ENCODE measurements at places on chromosomes 2 and 18. TPM values are rescaled to one million over a fixed set of nuclear protein-coding genes. Genes with fewer than 3 reads are reported as not detected.

- DNase-seq, result no peak
These were observed 76.3 kb downstream of the TMX3 start for GRCh38 chr18:68638613-68639012.

DNA sequence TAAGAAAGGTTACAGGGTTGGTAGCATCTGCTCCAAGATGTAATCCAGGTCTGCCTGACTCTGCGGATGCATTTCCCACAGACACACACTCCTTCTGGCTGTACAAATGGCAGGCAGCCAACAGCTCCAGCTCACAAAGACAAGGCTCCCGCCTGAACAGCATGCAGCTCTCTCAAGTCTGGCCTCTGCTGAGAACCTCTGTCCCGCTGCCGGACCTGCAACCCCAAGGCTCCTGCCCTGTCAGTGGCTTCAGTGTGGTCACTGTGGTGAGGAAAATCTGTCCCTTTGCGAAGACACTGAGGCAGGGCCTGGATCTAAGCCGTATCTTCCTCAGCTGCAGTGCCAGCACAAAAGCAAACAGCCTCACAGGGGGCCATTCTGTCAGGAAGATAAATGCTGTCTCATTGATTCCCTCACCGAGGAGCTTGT, 469.3 kb upstream of the MEX3C start:
- DNase-seq, result peak; percentile 10

DNA sequence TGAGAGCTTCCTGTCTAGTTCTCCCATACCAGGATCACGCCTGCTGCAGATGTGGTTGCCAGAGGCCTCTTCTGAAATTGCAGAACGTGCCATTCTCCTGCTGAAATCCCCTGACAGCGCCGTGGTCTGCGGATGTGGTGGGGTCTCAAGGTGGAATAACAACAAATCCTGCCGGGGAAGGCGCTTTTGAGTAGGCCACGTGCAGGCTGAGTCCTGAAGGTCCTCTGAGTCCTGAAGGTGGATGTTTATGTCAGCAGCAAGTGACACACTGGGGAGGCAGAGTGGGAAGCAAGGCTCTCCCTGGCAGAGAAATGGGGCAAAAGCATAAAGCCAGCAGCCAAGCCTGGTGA, 241.4 kb downstream of the MYCN start:
- DNase-seq, result no peak

- DNase-seq, result no peak
These were observed 164.9 kb downstream of the SMAD7 start for GRCh38 chr18:48785736-48786454.

- no peak for DNase-seq
These were observed 13.1 kb downstream of the HS6ST1 start for GRCh38 chr2:128305555-128306080.

DNA sequence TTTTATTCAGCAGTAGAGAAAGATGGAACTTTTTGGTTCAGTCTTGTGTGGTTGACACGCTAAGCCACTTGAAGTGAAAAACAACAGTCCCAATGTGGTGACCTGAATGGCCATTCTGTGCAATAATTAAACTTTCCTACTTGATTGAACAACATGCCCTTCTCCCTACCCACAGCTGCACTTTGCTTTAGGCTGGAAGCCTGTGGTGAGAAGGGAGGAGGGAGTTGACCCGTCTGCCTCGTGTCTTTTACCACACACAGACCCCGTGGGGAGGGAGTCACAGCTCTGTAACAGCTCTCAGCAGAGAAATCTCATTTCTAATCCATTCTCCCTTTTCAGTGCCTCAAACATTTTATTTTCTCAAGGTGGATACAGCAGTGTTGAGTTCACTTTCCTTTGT, 138.2 kb upstream of the PKDCC start:
- peak; percentile 11 for DNase-seq

GRCh38 chr2:85326406-85327159, 1.2 kb downstream of the TGOLN2 start:
- DNase-seq, result peak; percentile 22

DNA sequence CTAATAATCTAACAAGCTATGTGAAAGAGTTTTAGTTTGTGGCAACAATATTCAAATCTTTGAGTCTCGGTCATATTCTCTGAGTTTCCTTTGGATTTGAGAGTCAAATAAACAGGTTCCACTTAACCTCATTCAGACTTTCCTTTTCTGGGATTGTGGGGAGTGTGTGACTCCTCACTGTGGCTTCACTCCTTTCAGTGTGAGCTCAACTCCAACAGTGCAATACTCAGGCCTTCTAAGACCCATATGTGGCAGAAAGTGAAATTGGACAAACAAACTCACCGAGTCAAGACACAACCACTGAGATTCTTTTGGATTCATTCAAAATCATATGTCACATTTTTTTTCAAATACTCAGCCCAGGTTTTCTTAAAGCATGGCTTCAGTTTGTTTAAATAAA, 25.4 kb downstream of the SLC9A4 start:
- DNase-seq, result no peak

DNA sequence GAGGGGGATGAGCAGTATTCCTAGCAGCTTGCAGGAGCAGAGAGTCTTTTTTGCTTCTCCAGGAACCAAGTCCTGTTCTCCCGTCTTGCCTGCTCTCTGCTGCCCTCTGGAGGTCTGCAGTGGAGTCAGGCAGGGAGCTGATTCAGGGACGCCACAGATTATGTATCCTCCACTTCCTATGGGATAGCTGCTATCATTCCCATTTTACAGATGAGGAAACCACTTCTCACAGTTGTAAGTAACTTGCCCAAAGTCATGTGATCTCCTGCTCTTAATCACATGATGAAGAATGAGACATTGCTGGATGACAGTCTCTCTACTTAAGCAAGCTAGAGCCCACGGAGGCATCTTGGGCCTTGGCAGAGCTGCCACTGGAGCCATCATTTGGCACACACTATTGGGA, 8.3 kb downstream of the SLC4A5 start:
- DNase-seq, result peak; percentile 63

DNA sequence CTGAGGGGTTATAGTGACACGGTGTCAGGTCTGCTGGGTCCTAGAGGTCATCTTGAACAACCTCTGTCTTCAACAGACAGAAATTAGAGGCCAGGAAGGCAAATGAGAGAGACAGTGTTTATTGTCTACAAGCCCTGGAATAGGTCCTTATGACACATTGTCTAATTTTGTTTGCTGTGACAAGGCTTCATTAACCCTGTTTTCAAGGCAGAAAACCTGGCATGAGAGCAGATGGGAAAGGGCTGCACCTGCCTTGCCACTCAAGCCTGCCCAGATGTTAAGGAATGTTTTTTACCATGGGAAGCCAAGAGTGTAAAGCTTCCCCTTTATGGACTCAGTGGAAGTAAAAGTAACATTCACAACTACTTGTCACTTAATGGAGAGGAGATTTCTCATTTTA, 275.3 kb downstream of the KCNS3 start:
- DNase-seq, result no peak

DNA sequence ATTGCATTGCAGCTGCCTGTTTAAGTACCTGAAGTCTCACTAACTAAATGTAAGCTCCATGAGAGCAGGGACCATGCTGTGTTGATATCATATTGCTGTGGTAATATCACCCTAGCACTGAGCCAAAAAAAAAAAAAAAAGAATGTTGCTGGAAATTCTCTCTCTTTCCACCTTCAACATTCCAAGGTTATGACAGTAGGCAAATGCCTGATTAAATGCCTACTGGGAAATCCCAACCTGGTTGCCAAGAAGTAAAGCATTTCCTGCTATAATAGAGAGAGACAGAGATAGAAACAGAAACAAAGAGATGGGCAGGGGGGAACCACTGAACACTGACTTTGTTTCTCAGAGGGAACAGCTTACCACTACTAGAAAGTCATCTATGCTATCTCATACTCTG, 1604.2 kb downstream of the LRP1B start:
- peak; percentile 23 for DNase-seq

DNA sequence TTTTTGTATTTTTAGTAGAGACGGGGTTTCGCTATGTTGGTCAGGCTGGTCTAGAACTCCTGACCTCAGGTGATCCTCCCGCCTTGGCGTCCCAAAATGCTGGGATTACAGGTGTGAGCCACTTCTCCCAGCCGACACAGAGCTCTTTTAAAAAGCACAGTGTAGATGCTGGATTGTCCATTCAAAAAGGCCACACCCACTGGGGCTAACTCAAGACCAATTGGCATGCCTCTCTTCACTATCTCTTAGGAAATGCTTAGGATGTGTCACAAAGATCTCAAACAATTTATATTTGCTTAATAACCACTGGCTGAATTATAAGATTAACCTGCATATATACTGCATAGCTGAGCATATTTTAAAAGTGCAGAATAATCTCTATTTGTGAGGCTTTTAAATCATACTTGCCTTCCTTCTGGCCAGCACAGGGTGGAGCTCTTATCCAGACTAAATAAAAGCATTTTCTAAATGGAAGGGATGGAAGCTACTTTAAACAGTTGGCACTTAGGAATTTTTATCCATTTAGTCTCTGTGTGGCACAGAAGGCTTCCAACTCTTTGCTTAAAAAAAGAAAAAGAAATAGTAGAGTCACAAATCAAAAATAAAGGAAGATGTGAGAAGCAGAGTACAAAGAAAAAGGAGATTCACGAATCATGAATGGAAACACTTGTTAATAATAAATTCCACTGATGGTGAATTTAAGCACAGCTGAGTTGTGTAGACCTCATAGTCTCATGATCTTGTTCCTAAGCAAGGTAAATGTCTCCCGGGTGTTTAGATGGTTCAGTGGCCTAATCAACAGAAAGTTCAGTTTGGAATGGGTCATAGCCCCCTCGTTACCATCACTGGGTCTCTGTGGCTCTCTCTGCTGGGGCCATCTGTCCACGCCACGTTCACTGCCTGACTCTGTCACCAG, 22.4 kb downstream of the CRYGD start:
- DNase-seq, result peak; percentile 49

DNA sequence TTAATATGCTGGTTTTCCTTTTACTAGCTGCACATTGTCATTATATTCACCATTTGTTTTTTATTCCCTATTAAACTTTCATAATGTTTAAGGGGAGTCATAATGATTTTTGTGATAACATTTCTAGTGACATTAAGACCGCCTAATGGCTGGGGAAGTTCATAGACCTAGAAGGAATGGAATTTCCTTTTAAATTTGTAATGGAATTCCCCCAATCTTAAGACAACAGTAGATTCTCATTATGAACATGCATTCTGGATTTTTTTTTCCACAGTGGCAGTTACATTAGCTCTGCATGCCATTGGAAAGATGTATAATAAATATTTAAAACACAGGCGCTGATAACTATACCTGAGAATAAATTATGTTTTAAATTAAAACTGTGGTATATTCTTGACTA, 8.4 kb downstream of the YPEL5 start:
- no peak for DNase-seq

GRCh38 chr2:99833586-99834201, 308.7 kb downstream of the AFF3 start:
- DNase-seq, result no peak

- no peak for DNase-seq
These were observed 147.0 kb upstream of the LHCGR start for GRCh38 chr2:48902521-48902920.

DNA sequence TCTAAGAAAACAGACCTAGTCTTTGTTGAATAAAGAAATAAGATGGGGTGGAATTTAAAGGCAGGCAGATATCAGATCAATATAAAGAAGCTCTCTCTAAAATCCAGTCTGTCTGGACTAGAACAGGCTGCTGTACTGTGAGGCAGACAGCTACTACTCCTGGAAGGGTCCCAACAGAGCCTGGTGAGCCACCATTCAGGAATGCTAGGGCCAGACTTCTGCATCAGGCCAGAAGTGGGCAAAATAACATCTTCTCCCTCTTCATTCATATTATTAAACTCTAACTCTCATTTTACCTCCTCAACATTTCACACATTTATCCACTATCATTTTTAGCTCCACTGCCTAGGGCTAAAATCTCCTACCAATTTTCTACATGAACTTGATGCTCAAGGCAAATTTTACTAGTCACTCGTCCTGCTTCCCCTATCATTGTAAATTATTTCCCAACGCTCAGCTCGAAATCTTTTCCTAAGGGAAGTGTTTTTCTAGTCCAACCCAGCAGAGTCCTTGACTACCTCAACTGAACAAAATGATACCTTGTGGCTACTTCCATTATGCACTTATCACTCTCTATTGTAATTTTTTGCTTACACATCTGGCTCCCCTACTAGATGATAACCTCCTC, 45.2 kb upstream of the GLS start:
- peak; percentile 87 for DNase-seq

DNA sequence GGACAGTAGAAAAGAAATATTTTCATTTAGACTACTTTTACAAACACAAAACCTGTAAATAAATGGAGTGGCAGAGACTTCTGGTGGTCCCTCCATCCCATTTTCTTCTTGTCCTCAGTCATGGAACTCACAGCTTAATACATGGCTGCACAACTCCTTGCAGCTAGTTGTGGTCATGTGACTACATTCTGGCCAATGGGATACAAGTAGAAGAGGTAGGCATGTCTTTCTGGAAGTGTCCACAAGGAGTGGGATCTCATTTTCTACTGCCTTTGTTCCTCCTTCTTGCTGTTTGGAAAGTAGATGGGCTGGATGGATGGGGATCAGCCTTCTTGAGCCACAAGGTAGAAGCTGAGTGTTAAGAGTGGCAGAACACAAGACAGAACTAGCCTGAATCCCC, 555.8 kb downstream of the SATB2 start:
- DNase-seq, result no peak

GRCh38 chr2:157692768-157693167, 64.1 kb upstream of the ACVR1C start:
- peak; percentile 98 for DNase-seq

DNA sequence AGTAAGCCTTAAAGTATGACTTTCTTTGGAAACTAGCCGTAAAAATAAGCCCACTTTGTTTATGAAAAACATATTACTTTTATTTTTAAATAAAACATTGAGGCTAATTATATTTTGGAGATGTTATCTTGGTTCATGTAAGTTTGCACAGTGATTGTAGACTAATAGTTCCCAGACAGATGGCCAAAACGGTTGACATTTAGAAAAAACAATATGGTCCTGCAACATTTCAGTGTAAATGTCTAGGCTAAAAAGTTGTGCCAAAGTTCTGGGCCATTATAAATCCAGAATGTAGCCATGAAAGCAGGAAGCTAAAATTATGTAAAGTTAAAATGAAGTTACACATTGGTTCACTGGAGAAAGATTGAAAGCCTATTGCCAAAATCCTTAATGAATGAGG, 43.6 kb downstream of the SLC5A7 start:
- DNase-seq, result no peak

- DNase-seq, result no peak
These were observed 269.2 kb downstream of the XIRP2 start for GRCh38 chr2:167157523-167157922.

DNA sequence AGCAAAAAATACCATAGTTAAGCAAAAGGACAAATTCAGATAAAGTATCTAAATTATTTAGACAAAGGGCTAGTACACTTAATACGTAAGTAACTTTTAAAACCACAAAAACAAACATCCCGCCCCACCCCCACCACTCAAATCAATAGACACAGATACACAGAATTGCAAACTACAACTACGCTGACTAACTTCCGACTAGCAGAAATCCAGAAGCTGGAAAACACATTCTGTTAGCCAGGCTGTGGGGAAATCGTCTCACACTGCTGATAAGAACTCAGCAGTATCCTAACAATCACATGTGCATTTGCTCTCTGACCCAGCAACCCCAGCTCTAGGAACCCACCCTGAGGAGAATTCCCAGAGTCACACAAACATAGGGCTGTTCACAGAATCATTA, 16.6 kb downstream of the FAM168B start:
- no peak for DNase-seq

GRCh38 chr2:53103679-53104078, 663.9 kb upstream of the CHAC2 start:
- DNase-seq, result no peak

POTEC gene
- total RNA-seq, result not detected

SLC23A3 gene
- total RNA-seq, result 0.02 TPM

GATA6 gene
- 4.6 TPM for total RNA-seq

ZNF521 gene
- 20.4 TPM for total RNA-seq

SCG2 gene
- total RNA-seq, result 18.0 TPM

CNRIP1 gene
- total RNA-seq, result 22.6 TPM

TFPI gene
- 74.7 TPM for total RNA-seq

RBM43 gene
- 1.3 TPM for total RNA-seq
